ENCODE measurements at places on chromosomes 16 and 17.

- peak; percentile 72 for DNase-seq
Measured at GRCh38 chr16:22077700-22078313, 14.5 kb upstream of the VWA3A start.

GRCh38 chr16:70419384-70420327, 19.2 kb downstream of the ST3GAL2 start:
- no peak for DNase-seq

GRCh38 chr16:55136356-55137150, 187.4 kb upstream of the IRX6 start:
- DNase-seq, result no peak

- DNase-seq, result no peak
Measured at GRCh38 chr16:86814256-86814655, 235.9 kb downstream of the FOXL1 start.

- DNase-seq, result no peak
Measured at GRCh38 chr17:57531648-57532504, 213.2 kb downstream of the CCDC182 start.

- no peak for DNase-seq
Measured at GRCh38 chr17:7352910-7353635, 1.1 kb downstream of the KCTD11 start.
